ENCODE measurements at places on chromosomes 7 and 10. TPM values are rescaled to one million over a fixed set of nuclear protein-coding genes. Genes with fewer than 3 reads are reported as not detected.

DNA sequence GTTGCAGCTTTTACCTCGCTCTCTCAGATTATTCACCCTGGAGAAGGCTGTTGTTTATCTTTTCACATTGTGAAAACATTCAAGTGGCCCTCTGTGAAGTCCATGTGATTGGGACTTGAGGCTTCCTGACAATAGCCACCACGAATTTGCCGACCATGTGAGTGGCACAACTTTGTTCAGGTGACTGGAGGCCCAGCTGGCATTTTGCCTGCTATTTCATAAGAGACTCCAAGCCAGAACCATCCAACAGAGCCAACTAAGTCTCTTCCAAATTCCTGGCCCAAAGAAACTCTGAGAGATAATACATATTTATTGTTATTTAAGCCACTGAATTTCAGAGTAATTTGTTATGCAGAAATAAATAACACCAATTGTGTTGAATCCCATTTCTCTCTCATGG, 38.2 kb upstream of the CCSER2 start:
- H3K4me1 ChIP-seq: no peaks in the 10 kb centered on the region
- DNase-seq: no peak
- H3K36me3 ChIP-seq: no peaks in the 10 kb centered on the region
- H3K27ac ChIP-seq: no peak overlapping the region

- no peak overlapping the region for H3K27ac ChIP-seq
- H3K36me3 ChIP-seq: no peaks in the 10 kb centered on the region
- no peak for DNase-seq
- no peaks in the 10 kb centered on the region for H3K27me3 ChIP-seq
- H3K4me3 ChIP-seq: no peak overlapping the region
- H3K4me1 ChIP-seq: no peaks in the 10 kb centered on the region
Measured at GRCh38 chr10:35783305-35783838, 141.3 kb upstream of the FZD8 start.

DNA sequence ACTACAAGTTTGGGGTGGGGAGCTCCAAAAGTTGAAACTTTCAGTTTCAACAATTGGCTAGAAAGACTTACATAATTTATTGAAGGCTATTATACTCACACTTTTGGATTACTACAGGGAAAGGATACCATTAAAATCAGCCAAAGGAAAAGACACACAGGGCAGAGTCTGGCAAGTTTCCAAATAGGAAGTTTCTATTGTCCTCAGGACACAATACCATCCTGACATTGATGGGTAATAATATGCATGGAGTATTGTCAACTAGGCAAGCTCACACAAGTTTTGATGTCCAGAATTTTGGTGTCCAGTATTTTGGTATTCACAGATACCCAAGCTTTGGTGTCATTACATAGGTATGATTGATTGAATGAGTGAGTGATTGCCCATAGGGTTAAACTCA, 872.6 kb upstream of the SORCS1 start:
- H3K27ac ChIP-seq: no peak overlapping the region
- DNase-seq: no peak
- H3K4me1 ChIP-seq: no peaks in the 10 kb centered on the region
- no peaks in the 10 kb centered on the region for H3K36me3 ChIP-seq
- H3K27me3 ChIP-seq: no peaks in the 10 kb centered on the region

DNA sequence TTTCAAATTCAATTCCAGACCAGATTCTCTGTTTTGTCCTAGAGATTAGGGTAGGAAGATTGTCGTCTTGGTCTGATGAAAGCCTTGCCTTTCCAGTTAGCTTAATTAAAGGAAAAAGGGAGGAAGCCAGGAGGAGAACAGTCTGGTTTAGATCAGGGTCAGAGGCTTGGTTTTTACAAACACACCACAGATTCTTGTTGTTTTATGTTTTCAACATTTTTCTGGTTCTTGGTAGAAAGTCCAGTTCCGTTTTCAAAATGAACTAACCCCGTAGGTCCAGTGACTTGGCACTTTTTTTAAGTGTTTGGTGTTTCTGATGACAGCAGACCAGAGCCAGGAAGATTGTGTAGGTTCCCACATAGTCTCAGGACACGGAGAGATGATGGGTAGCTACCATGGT, 167.1 kb upstream of the INHBA start:
- peak; percentile 65 for DNase-seq
- H3K27me3 ChIP-seq: no peaks in the 10 kb centered on the region
- peaks cover 25% of the 10 kb centered on the region for H3K4me1 ChIP-seq
- no peaks in the 10 kb centered on the region for H3K36me3 ChIP-seq

- H3K27me3 ChIP-seq: no peaks in the 10 kb centered on the region
- H3K4me3 ChIP-seq: no peak overlapping the region
- H3K36me3 ChIP-seq: no peaks in the 10 kb centered on the region
Measured at GRCh38 chr10:77244286-77244685, 393.3 kb downstream of the KCNMA1 start.

ADAM8 gene
- 257 TPM for polyA plus RNA-seq

- H3K4me1 ChIP-seq: peaks cover 13% of the 10 kb centered on the region
- no peak overlapping the region for H3K4me3 ChIP-seq
- H3K27ac ChIP-seq: no peak overlapping the region
Measured at GRCh38 chr7:33900501-33900900, 4.8 kb upstream of the BMPER start.

- H3K27ac ChIP-seq: no peak overlapping the region
- peaks cover 4% of the 10 kb centered on the region for H3K4me1 ChIP-seq
Measured at GRCh38 chr7:100515072-100515532, 23.9 kb upstream of the AGFG2 start.

SFTPA1 gene
- not detected for polyA plus RNA-seq

ADO gene
- polyA plus RNA-seq: 5.8 TPM

VAX1 gene
- not detected for polyA plus RNA-seq

- H3K27me3 ChIP-seq: no peaks in the 10 kb centered on the region
- H3K36me3 ChIP-seq: no peaks in the 10 kb centered on the region
- no peak overlapping the region for H3K4me3 ChIP-seq
- DNase-seq: no peak
- H3K4me1 ChIP-seq: no peaks in the 10 kb centered on the region
- no peak overlapping the region for H3K27ac ChIP-seq
Measured at GRCh38 chr7:102856036-102856435, 56.8 kb upstream of the LRRC17 start.

- no peak overlapping the region for H3K27ac ChIP-seq
- DNase-seq: no peak
- no peaks in the 10 kb centered on the region for H3K36me3 ChIP-seq
- peaks cover 20% of the 10 kb centered on the region for H3K27me3 ChIP-seq
- no peak overlapping the region for H3K4me3 ChIP-seq
Measured at GRCh38 chr10:101710059-101710695, 15.2 kb upstream of the FBXW4 start.

DNA sequence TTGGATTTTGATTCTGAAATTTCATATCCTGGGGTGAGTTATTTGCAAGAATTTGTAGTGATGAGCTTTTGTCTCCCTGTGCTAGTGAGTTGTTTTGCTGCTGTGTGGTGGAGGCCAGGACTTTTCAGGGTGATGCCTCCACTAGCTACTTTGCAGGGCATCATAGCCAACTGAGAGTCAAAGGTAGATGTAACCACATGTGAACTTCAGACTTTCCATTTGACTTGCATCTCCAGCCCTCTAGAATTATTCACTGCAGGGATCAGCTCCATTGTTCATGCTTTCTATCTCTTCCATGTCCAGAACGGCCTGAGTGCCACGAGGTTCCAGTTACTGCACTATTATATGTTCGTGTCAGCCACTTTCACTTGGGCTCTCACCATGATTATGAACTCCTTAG, 534.3 kb downstream of the GRM8 start:
- DNase-seq: no peak
- H3K27ac ChIP-seq: no peak overlapping the region
- no peaks in the 10 kb centered on the region for H3K36me3 ChIP-seq
- H3K27me3 ChIP-seq: no peaks in the 10 kb centered on the region
- H3K4me1 ChIP-seq: no peaks in the 10 kb centered on the region

DNA sequence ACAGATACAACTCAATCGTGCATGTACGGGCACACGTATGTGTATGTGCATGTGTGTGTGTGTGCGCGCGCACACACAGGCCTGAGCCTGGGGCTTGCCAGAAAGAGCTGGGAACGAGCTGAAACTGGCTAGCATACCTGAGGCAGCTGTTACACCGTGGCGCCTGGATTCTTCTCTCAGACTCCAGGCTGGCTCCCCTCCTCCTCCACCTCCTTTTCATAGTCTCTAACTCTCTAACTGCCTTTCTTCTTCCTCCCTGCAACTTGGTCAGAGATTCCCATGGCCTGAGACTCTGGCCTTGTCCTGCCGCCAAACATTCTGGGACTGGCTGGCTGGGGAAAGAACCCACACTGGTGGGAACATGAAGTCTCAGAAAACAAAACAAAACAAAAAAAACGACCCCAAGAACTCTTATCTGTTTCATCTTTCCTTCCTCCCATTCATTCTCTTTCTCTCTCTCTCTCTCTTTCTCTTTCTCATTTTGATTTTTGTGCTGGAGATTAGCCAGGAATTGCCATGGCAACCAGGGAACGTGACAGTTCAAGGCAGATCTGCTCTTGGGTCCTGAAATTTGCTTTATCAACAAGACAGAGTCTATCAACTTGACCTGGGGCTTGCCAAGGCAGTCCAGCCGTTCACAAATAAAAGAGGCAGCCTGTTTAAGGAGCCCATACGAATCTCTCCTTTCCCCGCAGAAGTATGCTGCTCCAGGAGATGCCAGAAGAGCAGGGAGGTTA, 76.8 kb upstream of the SEM1 start:
- H3K4me1 ChIP-seq: no peaks in the 10 kb centered on the region
- H3K4me3 ChIP-seq: no peak overlapping the region
- H3K27ac ChIP-seq: no peak overlapping the region
- H3K27me3 ChIP-seq: no peaks in the 10 kb centered on the region
- H3K36me3 ChIP-seq: no peaks in the 10 kb centered on the region

DNA sequence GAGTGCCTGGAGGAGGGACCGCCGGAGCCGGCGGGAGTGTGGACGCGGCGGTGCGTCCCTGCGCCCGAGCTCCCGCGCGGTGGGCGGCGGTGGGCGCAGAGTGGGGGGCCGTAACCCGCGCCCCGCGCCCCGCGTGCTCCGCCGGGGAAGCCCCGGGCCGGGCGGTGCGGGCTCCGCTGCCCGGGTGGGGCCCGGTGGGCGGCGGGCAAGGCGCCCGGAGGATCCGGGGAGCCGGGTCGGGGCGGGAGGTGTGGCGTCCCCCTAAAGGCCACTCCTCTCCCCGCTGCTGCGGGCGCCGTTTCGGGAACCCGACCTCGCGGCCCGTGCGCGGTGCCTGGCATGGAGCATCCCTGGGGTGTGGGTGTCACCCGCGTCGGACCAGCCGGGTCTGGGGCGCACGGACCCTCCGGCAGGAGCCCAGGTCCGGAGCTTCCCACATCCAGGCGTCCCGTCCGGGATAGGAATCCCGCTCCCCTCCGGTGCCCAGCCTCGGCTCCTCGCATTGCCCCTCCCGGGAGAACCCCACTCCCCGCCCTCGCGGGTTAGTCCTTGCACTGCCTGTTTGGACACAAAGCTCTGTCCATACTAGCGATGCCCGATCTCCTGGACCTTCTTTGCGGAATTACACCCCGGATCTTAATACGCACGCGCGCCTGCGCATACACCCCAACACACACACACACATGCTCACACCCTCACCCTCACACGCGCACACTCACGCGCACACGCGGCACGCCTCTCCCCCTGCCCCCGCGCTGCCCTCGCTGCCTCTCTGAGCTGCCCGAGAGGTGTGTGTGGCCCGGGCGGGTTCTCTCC, 723 bp downstream of the MTURN start:
- H3K27me3 ChIP-seq: peaks cover 18% of the 10 kb centered on the region
- H3K27ac ChIP-seq: peak overlapping the region; percentile 40
- DNase-seq: peak; percentile 37
- H3K4me3 ChIP-seq: peak overlapping the region; percentile 90
- H3K4me1 ChIP-seq: peaks cover 23% of the 10 kb centered on the region
- H3K36me3 ChIP-seq: no peaks in the 10 kb centered on the region

PPP1R17 gene
- polyA plus RNA-seq: 0.20 TPM

DNA sequence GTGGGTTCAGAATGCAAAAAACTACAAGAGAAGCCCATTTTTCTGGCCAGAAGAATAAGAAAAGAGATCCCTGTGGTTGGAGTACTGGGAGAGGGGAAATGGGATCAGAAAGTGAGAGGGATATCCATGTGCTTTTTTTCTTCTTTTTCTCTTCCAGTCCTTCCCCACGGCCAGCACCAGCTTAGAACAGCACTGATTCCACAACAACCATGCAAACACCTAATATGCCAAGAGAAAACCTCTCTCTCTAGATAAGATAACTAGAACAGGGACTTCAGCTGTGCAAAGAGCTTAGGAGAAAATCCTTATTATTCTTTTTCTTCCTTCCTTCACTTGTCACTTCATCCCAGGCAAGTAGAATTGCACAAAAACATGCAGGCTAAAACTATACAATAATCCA, 83.5 kb downstream of the ELAPOR2 start:
- no peak for DNase-seq
- no peak overlapping the region for H3K27ac ChIP-seq
- H3K36me3 ChIP-seq: no peaks in the 10 kb centered on the region
- no peak overlapping the region for H3K4me3 ChIP-seq

DNA sequence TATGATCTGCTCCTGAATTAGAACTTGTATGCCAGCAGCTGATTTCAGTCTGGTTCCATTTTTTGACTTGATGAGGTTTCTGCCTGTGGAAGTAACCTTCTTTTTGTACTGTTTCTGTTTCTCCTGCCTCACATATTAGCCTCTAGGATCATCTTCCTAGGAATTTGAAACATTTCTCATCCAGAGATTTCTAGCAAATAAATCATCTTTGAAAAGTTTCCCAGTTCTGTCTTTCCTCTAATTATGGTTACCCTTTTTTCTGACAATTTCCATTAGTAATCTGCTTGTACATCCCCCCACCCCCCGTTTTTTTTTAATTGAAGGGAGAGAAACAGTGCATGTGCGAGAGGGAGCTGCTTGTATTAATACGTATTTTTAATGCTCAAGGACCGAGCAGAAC, 92.2 kb downstream of the NRF1 start:
- H3K4me1 ChIP-seq: no peaks in the 10 kb centered on the region
- DNase-seq: no peak
- H3K27ac ChIP-seq: no peak overlapping the region
- H3K4me3 ChIP-seq: no peak overlapping the region
- H3K27me3 ChIP-seq: no peaks in the 10 kb centered on the region
- peaks cover 11% of the 10 kb centered on the region for H3K36me3 ChIP-seq

GRCh38 chr10:102682981-102683380, 31.2 kb downstream of the ARL3 start:
- H3K27me3 ChIP-seq: no peaks in the 10 kb centered on the region
- H3K36me3 ChIP-seq: no peaks in the 10 kb centered on the region
- peaks cover 17% of the 10 kb centered on the region for H3K4me1 ChIP-seq

TAS2R39 gene
- not detected for polyA plus RNA-seq

ADRB1 gene
- 3.4 TPM for polyA plus RNA-seq

DNA sequence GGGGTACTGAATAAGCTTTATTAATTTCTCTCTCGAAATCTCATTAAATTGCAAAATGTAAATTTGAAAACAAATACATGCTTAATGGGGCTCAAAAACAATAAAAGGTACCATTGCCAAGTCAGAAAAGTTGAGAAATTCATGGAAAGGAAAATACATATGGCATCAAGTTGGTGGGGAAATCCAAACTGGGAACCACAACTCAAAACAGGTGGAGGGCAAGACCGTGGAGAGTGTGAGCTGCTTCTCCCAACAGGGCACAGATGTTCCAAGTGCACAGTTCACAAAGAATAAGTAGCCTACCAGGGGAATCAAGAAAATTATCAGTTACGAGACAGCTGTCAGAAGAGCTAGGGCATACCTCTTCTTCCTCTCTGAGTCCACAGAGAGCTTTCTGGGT, 26.6 kb downstream of the MKX start:
- no peaks in the 10 kb centered on the region for H3K36me3 ChIP-seq
- DNase-seq: no peak
- H3K27me3 ChIP-seq: no peaks in the 10 kb centered on the region
- no peak overlapping the region for H3K27ac ChIP-seq
- no peaks in the 10 kb centered on the region for H3K4me1 ChIP-seq

GRCh38 chr7:108308903-108309302, 147.3 kb downstream of the NRCAM start:
- H3K27me3 ChIP-seq: no peaks in the 10 kb centered on the region
- H3K4me1 ChIP-seq: no peaks in the 10 kb centered on the region
- no peaks in the 10 kb centered on the region for H3K36me3 ChIP-seq
- DNase-seq: no peak
- no peak overlapping the region for H3K27ac ChIP-seq

EVX1 gene
- polyA plus RNA-seq: not detected
